NCI-H1436 treated with DMSO at 0.1 percent for 48 hours (cell line): ENCODE measurements at places on chromosomes 16 and 17.

DNA sequence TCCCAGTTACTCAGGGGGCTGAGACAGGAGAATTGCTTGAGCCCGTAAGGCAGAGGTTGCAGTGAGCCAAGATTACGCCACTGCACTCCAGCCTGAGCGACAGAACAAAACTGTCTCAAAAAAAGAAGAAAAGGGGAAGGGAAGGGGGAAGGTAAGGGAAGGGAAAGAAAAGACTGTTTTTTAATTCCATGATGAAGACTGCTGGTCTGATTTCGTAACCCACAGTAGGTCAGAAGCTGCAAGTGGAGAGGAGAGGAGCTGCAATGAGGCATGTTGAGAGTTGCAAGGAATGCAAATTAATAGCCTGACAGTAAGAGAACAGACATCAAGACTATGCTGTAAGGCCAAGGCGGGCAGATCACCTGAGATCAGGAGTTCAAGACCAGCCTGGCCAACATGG is 33.3 kb downstream of the HELZ start:
- no peak for DNase-seq

DNA sequence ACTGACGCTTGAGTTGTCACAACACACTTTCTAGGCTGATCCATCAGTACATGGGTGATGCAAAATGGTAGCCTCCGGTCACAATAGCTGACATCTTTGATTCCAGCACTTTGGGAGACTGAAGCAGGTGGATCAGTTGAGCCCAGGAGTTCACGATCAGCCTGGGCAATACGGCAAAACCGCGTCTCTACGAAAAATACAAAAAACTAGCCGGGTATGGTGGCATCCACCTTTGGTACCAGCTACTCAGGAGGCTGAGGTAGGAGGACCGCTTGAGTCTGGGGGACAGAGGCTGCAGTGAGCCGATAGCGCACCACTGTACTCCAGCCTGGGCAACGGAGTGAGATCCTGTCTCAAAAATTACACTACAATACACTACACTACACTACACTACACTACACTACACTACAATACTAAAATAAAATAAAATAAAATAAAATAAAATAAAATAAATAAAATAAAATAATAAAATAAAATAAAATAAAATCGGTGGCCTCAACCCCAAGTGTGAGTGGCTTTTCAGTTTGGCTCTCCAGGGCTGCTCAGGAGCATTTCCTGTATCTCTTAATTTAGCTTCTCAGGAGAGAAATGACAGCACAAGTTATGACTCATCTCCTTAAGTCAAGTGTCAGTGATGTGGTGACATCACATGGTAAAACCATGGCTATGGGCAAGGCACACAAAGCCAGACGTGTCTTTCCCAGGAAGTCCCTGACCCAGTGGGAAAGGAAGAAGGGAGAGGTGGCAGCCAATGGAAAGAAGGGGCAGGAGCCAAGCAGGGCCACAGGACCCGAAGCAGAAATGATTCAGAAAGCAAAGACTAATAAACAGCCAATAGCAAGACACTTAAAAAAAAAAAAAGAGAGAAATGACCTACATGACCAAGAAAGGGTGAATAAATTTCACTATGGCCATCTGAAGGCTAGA is 75.3 kb upstream of the TBC1D3K start:
- DNase-seq: peak; percentile 19

GRCh38 chr16:65779201-65779600 is 587.3 kb upstream of the CDH5 start:
- no peak for DNase-seq

- no peak for DNase-seq
Measured at GRCh38 chr17:69460963-69461922, 46.7 kb downstream of the MAP2K6 start.

DNA sequence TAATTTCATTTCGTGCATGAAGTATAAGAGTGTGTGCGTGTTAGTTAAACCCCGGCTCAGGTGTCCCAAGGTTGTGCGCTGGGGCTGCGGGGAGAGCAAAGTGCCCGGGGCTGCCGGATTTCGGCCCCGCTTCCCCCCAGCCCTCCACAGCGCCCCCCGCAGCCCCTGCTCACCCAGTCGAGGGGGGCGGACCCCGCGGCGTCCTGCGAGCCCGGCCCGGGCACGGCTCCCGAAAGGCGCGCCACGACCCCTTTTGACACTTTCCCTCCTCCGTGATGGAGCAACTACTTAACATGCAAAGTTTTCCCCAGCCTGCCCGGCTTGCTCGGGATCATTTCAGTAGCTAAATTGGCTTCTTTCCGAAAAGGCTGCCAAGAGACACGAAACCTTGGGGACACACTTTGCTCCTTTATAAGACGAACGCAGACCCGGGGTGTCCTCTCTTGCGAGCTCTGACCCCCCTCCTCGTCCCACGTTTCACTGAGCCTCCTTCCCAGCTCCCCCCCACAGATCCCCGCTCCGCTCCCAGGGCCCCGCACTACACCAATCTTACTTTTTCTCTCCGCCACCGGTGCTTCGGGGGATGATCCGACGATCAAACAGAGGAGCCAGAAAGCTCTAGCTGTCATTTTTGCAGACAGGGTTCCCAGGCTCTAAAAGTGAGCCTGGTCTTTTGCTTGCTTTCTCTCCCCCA is 552 bp downstream of the C17orf58 start:
- DNase-seq: no peak

DNA sequence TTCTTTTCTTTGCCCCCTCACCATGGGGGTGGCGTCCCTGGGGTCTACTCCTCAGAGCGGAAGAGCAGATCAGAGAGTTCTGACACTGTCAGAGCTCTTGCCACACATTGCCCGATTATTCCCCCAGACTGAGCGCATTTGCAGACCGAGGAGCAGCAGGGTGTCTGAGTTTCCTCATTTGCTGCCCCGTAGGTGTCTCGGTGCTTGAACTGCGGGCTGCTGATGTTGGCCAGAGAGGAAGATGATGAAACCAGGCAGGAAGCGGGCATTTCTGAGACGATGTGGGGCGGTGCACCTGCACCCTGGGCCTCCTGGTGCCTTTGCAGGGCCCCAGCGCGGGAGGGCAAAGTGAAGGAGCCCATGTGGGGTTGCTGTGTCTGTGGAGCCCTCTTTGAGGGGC is 55.2 kb downstream of the ARSG start:
- no peak for DNase-seq
